Activated T-cell treated with anti-CD3 and anti-CD28 coated beads, Interleukin-2, amount 50 U/mL, for 72 hours (primary cell): ENCODE measurements at places on chromosomes 1 and 21. TPM values are rescaled to one million over a fixed set of nuclear protein-coding genes. Genes with fewer than 3 reads are reported as not detected.

FAM163A gene
- total RNA-seq: not detected

RIT1 gene
- 33.8 TPM for total RNA-seq

ACAP3 gene
- 28.6 TPM for total RNA-seq

CACNA1S gene
- total RNA-seq: not detected

GRCh38 chr1:41626146-41626545 is 141.7 kb upstream of the EDN2 start:
- H3K27ac ChIP-seq: no peak overlapping the region
- no peak overlapping the region for H3K4me3 ChIP-seq
- H3K36me3 ChIP-seq: peaks cover 5% of the 10 kb centered on the region

- H3K36me3 ChIP-seq: no peaks in the 10 kb centered on the region
- H3K4me3 ChIP-seq: no peak overlapping the region
- no peaks in the 10 kb centered on the region for H3K27me3 ChIP-seq
- no peak overlapping the region for H3K27ac ChIP-seq
- no peak for DNase-seq
Measured at GRCh38 chr1:198435056-198435455, 105.4 kb downstream of the ATP6V1G3 start.

DNA sequence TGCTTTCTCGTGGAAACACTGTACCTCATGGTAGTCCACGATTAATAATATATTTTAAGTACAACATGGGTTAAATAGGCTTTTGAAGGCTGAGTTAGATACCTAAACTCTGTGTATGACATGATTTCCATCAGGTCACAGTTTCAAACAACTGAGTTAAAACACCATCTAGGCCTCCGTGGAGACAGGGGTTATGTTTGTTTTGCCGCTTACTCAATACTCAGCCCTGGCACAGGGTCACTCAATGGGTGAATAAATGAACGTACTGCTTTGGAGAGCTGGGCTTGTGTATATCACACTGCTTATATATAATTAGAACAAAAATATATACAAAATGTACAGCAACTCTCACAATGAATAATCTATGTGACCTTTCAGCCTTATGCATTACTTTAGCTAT is 72.5 kb downstream of the PLPPR5 start:
- no peaks in the 10 kb centered on the region for H3K4me1 ChIP-seq
- H3K36me3 ChIP-seq: no peaks in the 10 kb centered on the region
- no peak overlapping the region for H3K4me3 ChIP-seq

DNA sequence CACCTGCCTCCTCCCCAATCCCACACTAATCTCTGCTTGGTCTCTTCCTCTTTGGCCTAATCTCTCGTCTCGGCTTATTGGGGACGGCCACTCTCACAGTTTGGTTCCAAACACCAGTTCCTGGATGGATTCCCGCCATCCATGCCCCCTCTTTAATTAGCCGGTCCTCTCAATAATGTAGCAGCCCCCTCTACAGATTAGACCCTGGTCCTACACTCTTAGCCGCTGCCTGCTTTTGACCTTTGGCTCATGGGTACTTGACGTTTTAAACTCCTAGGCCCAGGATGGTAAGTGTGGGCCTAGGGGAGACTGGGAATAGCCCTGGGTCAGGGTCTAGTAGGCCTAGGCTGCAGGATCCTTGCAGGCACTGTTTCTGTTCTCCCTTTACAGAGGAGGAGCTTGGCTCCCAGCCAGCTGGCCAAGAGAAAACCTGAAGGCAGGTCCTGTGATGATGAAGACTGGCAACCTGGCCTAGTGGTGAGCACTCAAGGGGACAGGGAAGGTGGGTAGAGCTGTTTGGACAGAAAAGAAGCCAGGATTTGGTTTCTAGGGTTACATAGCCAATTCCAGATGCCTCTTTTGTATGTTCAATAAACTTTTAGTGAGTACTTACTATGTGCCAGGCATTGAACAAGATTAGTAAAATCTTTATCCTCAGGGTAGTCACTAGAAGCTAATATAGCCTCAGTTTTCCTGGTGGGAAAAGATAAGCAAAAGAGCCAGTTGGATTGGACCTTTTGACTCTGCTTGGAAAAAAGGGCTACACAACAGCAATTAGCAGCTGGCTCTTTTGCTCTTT is 758 bp downstream of the RAD54L start:
- peaks cover 27% of the 10 kb centered on the region for H3K36me3 ChIP-seq
- H3K4me1 ChIP-seq: peaks cover 46% of the 10 kb centered on the region
- H3K4me3 ChIP-seq: peak overlapping the region; percentile 98
- H3K27ac ChIP-seq: peak overlapping the region; percentile 72

DNA sequence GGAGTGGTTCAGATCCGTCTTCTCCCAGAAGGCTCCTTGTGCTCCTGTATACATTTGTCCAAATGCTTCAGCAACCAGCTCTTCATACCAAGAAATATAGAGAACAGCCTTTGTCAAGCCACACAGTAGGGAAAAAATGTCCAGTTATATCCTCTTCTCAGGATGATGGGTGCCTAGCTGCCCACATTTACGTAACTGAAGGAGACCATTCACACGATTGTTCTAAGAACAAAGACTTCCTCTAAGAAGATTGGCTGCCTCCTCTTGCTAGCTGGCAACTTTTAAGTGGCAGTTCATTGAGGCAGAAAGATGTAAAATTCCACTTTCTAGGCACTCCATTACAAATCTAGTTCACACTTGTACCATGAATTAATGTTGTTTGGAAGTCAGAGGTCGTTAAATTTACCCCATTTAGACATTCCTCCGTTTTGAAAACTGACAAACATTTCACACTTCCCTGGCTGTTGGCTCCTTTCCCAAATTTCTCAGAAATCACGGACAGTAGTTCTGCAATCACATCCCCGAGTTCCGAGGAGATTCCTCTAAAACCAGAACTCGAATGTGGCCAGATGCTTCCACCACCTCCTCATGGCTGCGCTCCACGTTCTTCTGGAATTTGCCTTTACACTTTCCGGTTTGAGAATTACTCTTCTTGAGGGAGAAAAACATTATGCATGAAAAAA is 45.6 kb upstream of the CSF1 start:
- no peak overlapping the region for H3K4me3 ChIP-seq
- no peak for DNase-seq
- H3K36me3 ChIP-seq: peaks cover 5% of the 10 kb centered on the region
- H3K27ac ChIP-seq: no peak overlapping the region
- no peaks in the 10 kb centered on the region for H3K27me3 ChIP-seq

DNA sequence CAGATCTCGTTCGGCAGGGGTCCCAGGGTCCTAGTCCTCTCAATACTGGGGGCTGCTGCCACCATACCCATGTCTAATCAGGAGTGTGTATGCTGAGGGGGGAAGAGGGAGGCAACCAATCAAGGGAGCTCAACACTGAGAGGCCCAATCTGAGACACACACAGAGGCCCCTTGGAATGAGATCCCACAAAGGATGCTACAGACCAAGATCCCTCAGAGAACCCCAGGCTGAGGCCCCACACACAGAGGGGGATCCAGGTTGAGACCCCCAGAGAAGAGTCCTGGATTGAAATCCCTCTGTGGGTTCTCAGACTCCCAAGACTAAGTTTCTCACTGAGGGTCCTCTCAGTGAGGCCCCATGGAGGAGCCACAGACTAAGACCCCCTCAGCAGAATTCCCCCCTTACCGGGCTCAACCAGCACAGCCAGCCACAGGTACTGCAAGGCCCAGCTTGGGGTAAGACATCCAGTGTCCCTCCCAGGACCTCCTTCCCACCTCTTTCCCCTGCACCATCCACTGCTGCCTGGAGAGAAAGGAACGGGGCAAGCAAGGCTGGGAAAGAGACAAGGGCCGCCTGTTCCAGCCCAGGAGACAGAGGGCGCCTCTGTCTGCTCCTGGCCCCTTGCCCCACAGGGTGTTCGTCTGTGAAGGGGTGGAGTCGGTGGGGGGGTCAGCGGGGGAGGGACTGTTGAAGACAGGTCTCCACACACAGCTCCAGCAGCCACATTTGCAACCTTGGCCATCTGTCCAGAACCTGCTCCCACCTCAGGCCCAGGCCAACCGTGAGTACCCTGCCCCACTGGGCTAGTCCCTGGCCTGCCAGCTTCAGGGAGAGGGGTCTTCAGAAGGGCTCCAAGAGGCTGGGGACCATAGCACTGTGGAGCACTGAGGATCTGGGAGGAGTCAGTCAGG is at the start of gene S100A1:
TSS of gene S100A1 (plus strand) at position 720 of the 912 bp plus-strand sequence. CDS start 2,088 bp downstream, outside the sequence.
- peaks cover 5% of the 10 kb centered on the region for H3K27me3 ChIP-seq
- DNase-seq: no peak
- peaks cover 2% of the 10 kb centered on the region for H3K36me3 ChIP-seq
- no peak within 1 kb of the TSS for H3K27ac ChIP-seq
- H3K4me3 ChIP-seq: no peak within 1 kb of the TSS

GRCh38 chr1:26597629-26598039 is 68.1 kb downstream of the RPS6KA1 start:
- no peaks in the 10 kb centered on the region for H3K27me3 ChIP-seq
- DNase-seq: no peak
- H3K36me3 ChIP-seq: no peaks in the 10 kb centered on the region
- peaks cover 24% of the 10 kb centered on the region for H3K4me1 ChIP-seq
- H3K4me3 ChIP-seq: no peak overlapping the region
- H3K27ac ChIP-seq: no peak overlapping the region

- no peak overlapping the region for H3K27ac ChIP-seq
- DNase-seq: no peak
- no peak overlapping the region for H3K4me3 ChIP-seq
- H3K4me1 ChIP-seq: peaks cover 9% of the 10 kb centered on the region
Measured at GRCh38 chr1:99825098-99825497, 25.1 kb upstream of the AGL start.

- DNase-seq: no peak
- no peaks in the 10 kb centered on the region for H3K36me3 ChIP-seq
- H3K4me3 ChIP-seq: no peak overlapping the region
- H3K27me3 ChIP-seq: peaks cover 46% of the 10 kb centered on the region
- no peak overlapping the region for H3K27ac ChIP-seq
Measured at GRCh38 chr1:230507666-230508402, 81.7 kb upstream of the PGBD5 start.

DNA sequence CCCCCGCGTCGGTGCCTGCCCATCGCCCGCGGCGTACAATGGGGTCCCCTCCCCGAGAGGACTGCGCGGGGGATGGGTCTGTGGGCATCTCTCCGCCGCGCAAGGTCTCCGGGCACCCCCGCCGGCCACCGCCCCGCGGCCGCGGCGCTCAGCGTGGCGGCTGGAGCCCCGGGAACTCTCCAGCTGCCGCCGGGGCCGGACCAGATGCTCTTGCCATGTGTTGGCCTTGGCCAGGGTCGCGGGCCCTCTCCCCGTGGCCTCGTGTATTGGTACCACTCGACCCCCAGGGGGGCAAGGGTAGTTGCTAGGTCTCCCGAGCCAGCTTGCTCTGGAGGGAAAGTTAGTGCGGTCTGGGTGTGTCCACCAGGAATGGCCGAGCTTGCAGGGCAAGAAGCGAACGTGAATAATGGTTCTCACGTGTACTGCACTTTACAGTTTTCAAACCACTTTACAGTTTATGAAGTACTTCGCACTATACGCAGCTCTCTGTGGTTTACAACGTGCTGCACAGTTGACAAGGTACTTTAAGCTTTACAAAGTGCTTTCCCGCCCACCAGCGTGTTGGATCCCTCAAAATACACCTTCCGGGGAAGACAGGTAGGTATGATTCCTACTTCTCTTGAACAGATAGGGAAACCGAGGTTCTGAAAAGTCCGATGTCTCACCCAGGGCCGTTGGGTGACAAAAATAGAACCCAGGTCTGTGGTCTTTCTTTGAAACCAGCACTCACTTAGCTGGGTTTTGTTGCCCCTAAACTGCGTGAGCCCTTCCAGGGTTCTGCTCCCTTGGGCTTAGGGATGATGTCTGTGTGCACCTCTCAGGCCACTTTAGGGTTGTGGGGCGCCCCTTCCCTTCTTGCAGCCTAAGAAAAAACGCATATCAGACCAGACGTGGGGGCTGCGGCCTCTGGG is 1.2 kb downstream of the EPHB2 start:
- peak overlapping the region; percentile 54 for H3K4me3 ChIP-seq
- H3K36me3 ChIP-seq: no peaks in the 10 kb centered on the region
- peak; percentile 6 for DNase-seq
- peaks cover 10% of the 10 kb centered on the region for H3K4me1 ChIP-seq
- no peak overlapping the region for H3K27ac ChIP-seq

DNA sequence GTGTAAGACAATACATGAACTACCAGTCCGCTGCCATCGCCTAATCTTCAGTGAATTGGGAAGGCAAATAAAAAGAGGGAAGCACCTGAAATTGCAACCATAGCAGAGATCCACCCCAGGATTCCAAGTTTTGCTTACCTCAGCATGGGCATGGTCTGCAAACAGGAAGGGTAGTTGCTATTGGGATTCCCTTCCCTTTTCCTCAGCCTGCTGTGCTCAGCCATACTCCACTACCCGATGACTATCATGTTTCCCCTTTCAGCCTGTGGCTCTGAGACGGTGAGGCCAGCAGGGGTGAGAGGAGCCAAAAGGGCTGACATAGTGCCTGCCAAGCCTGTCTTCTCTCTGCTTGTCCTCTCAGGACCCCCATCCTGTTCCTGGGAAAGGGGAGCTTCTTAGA is 64.2 kb downstream of the GPR137B start:
- H3K27ac ChIP-seq: no peak overlapping the region
- peaks cover 23% of the 10 kb centered on the region for H3K36me3 ChIP-seq
- H3K4me3 ChIP-seq: no peak overlapping the region

DNA sequence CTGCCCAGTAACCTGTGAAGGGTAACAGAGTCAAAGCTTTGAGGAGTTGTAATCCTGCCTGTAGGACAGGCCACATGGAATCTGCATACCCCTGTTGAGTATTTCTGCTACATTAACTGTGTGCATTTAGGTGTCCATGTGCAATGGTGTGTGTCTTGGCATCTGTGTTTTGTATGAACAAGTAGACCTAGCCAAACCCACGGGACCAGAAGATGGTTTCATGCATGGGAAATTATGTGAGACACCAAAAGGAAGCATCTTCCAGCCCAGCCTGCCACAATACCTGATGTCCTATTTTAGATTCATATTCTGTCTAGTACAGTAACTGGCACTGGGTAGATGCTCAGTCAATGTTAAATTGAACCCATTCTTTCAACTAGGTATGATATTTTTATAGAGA is 70.8 kb upstream of the KCND3 start:
- peaks cover 7% of the 10 kb centered on the region for H3K4me1 ChIP-seq
- no peak overlapping the region for H3K4me3 ChIP-seq
- H3K36me3 ChIP-seq: no peaks in the 10 kb centered on the region
- no peak for DNase-seq

DNA sequence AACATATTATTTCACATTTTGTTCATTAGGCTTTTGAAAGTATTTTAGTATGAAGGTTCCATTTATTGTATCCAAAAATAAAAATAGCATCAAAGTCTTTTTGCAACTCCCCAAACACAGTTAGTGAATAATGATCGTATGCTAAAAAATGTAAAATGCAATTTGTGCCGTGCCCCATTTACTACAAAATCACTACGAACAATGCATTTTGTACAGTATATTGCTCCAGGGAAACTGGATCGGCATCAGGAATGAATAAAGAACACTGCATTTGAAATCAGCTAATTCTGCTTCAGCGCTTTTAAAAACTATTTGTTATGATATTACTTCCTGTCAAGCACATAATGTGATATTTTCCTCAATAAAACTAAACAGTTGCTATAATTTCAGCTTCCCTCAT is 547.8 kb downstream of the DPYD start:
- DNase-seq: no peak
- H3K36me3 ChIP-seq: no peaks in the 10 kb centered on the region
- H3K27me3 ChIP-seq: no peaks in the 10 kb centered on the region
- no peak overlapping the region for H3K4me3 ChIP-seq
- no peaks in the 10 kb centered on the region for H3K4me1 ChIP-seq
- H3K27ac ChIP-seq: no peak overlapping the region

GRCh38 chr1:166165661-166166328 is 1.0 kb downstream of the FAM78B start:
- H3K27ac ChIP-seq: no peak overlapping the region
- no peaks in the 10 kb centered on the region for H3K36me3 ChIP-seq
- H3K27me3 ChIP-seq: peaks cover 62% of the 10 kb centered on the region
- DNase-seq: peak; percentile 22
- H3K4me1 ChIP-seq: peaks cover 44% of the 10 kb centered on the region
